ENCODE measurements at places on chromosomes 7 and 10. TPM values are rescaled to one million over a fixed set of nuclear protein-coding genes. Genes with fewer than 3 reads are reported as not detected.

BHLHA15 gene
- total RNA-seq, result 0.68 TPM

- no peak for DNase-seq
Measured at GRCh38 chr10:126013489-126014281, 117.3 kb downstream of the FANK1 start.

TEX47 gene
- not detected for total RNA-seq

OR2A25 gene
- total RNA-seq, result not detected
